ENCODE measurements at places on chromosomes 4 and X.

DNA sequence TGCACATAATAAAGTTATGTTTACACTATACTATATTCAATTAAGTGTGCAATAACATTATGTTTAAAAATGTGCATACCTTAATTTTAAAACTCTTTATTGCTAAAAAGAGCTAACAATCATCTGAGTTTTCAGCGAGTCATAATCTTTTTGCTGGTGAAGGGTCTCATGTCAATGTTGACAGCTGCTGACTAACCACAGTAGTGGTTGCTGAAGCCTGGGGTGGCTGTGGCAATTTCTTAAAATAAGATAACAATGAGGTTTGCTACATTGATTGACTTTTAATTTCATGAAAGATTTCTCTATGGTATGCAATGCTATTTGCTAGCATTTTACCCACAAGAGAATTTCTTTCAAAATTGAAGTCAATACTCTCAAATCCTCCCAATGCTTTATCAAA, 58.6 kb downstream of the C4orf46 start:
- no peak for DNase-seq

GRCh38 chr4:99008051-99008450, 12.5 kb downstream of the METAP1 start:
- DNase-seq = no peak

DNA sequence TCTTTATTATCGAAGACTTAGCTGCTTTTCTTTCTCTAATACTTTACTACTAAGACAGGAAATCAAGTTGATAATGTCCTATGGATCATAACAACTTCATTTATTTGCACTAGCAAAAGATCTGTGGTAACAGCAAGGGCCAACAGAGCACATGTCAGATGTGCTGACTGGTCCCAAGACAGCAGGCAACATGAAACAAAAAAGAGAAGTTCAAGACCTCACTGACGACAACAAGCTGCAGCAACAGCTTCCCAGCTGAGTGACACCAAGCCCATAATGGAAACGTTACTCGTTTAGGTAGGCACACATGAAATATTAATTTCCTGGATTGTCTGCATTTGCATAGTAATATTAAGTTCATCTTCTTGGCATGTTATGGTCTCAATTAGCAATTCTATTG, 126.9 kb downstream of the UNC5C start:
- DNase-seq = no peak

DNA sequence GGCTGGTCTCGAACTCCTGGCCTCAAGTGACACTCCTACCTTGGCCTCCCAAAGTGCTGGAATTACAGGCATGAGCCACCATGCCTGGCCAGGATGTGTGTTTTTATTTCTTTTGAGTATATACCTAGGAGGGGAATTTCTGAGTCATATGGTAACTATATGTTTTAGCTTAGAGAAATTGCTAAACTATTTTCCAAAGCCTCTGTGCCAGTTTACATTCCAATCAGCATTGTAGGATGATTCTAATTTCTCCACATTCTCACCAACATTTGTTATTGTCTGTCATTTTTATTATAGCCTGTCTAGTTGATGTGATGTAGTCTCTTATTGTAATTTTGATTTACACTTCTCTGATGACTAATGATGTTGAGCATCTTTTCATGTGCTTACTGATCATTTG, 1576.0 kb downstream of the RPA4 start:
- no peak for DNase-seq

GRCh38 chr4:39732728-39733127, 34.8 kb downstream of the UBE2K start:
- DNase-seq = no peak
